Cortex of kidney (tissue), 1 donor: ENCODE measurements at places on chromosomes 2 and 18.

DNA sequence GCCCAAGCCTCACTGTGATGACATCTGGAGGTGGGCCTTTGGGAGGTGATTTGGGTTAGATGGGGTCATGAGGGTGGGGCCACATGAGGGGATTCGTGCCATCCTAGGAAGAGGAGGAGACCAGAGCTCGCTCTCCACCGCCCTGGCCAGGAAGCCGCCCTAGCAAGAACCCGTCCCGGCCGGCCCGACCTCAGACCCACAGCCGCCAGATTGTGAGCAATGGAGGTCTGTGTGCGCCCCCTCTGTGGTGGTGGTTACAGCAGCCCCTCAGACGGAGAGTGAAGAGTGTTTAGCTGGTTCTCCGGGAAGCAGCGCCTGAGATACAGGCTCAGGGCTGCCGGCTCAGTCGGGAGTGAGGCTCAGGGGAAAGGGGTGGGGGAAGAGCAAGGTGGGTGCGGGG lies 83.3 kb downstream of the RTP5 start:
- no peak for DNase-seq

- no peak for DNase-seq
Observed at GRCh38 chr2:109201465-109202327, 72.7 kb downstream of the SH3RF3 start.

DNA sequence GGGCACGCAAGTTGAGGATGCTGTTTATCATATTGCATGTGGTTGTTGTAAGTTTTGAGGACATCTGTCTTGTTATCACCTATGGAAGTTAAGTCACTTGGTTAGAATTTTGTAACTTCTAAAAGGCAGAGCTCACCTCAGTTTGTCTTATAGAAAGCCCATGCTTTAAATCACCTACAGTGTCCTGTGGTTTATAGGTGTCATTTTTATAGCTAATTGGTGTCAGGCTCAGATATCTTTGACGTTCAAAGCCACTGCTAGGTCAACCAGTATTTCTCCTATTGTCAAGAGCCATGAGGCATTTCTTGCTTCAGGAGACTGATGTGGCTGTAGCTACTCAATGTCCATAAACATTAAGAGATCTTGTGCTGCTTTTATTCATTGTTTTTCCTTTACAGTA lies 16.8 kb downstream of the ZNF532 start:
- no peak for DNase-seq

GRCh38 chr18:3323900-3324299 lies 62.0 kb downstream of the MYL12B start:
- no peak for DNase-seq

DNA sequence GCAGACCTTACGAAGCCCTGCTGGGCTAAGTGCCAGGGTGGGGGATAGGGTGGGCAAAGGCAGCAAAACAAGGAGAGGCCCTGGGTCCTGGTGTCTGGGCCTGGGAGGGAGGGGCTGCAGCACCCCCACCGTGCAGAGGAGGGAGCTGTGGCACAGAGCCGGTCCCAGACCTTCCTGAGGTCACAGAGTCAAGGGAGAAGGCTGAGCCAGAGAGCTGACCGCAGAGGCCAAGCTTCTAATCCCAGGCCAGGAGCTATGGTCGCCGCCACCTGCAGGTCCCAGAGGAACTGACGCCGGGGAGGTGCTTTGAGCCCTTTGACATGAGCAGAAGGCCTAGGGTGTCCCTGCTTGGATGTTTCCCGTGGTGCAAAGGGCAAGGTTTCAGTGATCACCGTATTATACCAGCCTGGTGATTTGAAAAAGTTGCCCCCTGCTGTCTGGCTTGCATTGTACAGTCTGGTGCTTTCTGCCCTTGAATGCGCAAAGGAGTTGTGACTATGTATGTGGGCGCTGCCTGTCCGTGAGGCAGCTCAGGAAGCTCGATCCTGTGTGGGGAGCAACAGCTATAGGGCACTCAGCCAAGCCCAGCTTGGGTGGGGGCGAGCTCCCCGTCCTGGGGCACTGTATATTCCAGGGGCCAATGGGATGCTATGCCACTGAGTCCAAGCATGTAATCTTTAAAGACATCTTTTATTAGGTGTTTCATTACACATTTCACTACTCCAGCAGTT lies 44.3 kb downstream of the EDAR start:
- no peak for DNase-seq

- DNase-seq, result no peak
Observed at GRCh38 chr2:12169721-12170120, 423.3 kb downstream of the LPIN1 start.

- no peak for DNase-seq
Observed at GRCh38 chr2:96528006-96528699, 8.4 kb upstream of the ARID5A start.

- no peak for DNase-seq
Observed at GRCh38 chr18:51370996-51371395, 173.5 kb upstream of the MEX3C start.

DNA sequence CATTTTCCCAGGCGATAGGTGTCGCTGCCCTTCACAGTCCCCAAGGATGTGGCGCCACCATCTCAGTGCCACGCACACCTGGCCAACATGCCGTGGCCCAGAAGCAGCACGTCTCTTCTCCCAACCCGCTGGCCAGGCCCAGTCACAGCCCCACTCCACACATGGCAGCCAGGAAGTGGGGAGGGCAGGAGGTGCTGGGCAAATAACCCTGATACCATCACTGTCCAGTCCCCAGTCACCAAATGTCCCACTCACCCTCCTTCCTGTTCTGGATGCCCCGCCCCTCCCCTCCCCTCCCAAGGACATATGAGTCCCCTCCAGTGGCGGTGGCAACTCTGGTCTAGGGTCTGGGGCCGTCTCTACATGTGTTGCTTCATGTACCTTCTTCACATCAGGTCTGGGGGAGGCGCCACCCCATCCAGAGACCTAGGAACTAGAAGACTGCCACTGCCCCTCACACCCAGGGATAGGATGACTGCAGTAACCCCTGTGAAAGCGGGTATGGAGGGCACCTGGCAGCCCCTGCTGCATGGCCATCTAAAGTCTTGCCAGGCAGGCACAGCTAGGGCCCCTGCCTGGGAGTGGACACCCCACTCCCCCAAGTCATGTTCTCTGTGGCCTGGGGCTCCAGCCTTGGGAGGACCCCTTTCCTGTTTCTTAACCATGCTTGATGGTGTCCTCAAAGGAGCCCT lies 7.3 kb upstream of the CAPN10 start:
- DNase-seq, result no peak

- DNase-seq, result no peak
Observed at GRCh38 chr2:216549926-216550690, 51.5 kb downstream of the RPL37A start.

GRCh38 chr2:28344756-28345373 lies 47.8 kb upstream of the FOSL2 start:
- DNase-seq, result no peak

GRCh38 chr2:31053929-31054782 lies 84.1 kb downstream of the GALNT14 start:
- DNase-seq, result no peak

DNA sequence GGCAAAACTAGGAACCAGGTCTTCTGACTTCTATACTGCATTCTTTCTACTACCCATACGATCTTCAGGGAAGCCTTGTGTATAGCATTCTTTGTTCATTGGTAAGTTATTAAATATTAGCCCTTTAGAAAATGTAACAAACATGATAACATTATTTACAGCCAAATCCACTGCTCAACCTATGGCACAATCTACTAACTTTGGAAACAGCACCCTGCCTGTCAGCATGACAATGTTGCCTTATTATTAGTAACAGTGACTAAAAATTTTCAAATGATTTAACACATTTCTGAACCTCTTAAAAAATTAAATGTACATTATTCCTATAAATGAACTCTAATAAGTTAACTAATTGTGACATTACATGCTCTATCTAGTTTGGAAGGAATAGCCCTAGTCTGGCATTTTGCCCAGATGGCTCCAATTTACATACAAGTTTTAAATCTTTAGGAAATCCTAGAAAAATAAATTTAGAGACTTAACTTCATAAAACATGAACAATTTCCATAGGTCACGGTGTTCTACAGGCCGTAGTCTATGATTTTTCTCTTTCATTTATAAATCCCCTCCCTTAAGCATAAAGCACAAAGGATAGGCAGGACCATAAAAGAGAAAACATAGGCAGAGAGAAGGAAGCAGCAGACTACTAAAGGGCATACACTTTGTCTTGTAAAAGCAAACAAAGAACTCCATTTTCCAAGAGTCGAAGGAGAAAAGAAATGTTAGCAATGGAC lies 33.7 kb downstream of the YES1 start:
- no peak for DNase-seq

GRCh38 chr2:238919307-238919706 lies 71.4 kb downstream of the TWIST2 start:
- no peak for DNase-seq

GRCh38 chr2:59732871-59733566 lies 820.4 kb downstream of the BCL11A start:
- no peak for DNase-seq

GRCh38 chr2:143160732-143161707 lies 31.8 kb downstream of the ARHGAP15 start:
- no peak for DNase-seq

- no peak for DNase-seq
Observed at GRCh38 chr2:120949957-120950590, 214.4 kb downstream of the GLI2 start.

DNA sequence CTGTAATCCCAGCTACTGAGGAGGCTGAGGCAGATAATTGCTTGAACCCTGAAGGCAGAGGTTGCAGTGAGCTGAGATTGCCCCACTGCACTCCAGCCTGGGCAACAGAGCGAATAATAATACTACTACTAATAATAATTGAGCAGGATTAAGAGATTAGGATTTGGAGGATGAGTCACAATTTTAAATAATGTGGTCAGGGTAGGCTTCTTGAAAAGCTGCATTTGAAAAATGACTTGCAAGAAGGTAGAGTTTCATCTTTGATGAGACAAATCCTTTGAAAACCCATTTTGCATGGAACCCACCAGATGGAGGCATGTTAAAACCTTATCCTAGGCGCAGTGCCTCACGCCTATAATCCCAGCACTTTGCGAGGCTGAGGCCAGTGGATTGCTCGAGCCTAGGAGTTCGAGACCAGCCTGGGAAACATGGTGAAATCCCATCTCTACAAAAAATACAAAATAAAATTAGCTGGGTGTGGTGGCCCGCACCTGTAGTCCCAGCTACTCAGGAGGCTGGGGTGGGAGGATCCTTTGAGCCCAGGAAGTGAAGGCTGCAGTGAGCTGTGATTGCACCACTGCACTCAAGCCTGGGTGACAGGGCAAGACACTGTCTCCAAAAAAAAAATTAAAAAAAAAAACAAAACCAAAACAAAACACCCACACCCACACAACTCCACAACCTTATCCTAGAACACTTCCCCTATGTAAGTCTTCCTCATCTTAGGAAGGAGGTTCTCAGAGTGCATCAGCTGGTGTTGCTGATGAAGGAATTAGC lies 3.3 kb upstream of the ATP8B1 start:
- DNase-seq, result no peak

GRCh38 chr2:18682681-18683080 lies 93.3 kb upstream of the NT5C1B start:
- DNase-seq, result no peak

DNA sequence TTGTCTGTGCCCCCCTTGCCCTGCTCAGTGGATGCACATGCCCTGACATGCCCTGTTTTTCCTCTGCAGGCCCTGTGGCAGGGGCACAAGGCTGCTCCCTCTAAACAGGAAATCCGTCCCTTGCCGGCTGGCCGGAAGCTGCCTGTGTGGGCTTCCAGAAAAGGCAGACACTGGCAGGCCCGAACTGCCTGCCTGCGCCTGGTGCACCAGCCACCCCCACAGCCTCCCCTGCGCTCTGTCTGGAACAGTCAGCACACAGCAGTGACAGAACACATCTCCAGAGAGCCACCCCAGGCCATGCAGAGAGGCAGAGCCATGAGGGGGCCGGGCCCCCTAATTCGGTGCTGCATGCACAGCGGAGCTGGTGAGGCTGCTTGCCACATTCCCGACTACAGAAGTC lies 33.5 kb downstream of the LOXHD1 start:
- no peak for DNase-seq
